Lower leg skin (tissue), 4 donors: ENCODE measurements at places on chromosomes 3 and 15. TPM values are rescaled to one million over a fixed set of nuclear protein-coding genes. Genes with fewer than 3 reads are reported as not detected.
A peak's percentile ranks its signal among the peaks of the same experiment; 100 is the strongest.

DNA sequence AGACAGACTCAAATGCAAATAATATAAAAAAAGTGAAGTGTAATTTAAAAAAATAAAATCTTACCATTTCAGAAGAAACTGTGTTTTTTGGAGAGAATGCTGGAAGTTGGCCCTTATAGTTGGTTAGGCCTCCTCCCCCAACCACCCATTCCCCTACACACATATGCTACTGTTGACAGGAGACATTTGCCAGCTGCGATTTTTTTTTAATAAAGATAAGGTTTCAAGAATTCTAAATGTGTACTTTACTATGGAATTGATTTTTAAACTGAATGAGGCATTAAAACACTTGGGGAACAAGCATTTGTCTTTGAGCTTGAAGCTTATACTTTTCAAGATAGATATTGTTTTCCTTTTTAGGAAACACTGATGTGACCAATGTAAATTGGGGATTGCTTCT, 4.4 kb upstream of the SSR3 start:
- DNase-seq: no peak

GRCh38 chr15:101550124-101550523, 60.6 kb upstream of the PCSK6 start:
- DNase-seq: no peak

GRCh38 chr15:41671656-41672648, 11.7 kb downstream of the MGA start:
- DNase-seq: no peak

DNA sequence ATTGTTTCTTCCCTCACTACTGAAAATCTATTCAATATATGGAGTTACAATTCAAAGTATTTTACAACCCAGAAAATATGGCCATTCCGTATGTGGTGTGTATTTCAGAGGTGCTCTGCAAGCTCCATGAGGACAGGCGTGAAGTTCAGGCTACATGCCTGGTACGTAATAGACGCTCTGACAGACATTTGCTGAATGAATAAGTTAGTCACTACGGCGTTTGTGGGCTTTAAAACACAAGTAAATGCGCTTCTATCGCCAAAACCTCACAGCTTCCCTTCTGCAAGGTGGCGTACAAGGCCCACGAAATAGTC, 701 bp upstream of the TIPARP start:
- no peak for DNase-seq

- no peak for DNase-seq
Measured at GRCh38 chr15:62521396-62521795, 356.3 kb upstream of the C2CD4B start.

DNA sequence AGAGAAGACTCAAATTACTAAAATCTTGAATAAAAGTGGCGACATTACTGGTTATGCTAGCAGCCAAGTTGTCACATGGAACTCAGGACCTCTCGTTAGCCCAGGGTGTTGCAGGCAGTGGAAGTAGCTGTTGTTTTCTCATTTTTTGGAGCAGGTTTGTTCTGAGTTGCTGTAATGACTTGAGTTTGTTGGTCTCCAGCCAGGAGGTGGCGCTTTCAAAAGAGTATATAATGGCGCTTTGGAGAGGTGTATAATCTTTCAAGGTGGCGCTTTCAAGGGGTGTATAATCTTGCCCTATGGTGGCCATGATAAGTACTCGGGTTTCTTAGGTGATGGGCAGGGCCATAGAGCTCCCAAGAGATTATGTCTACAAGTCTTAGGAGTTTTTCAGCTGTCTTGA, 632.7 kb downstream of the NTRK3 start:
- no peak for DNase-seq

The DAZL gene
- not detected for total RNA-seq

- no peak for DNase-seq
Measured at GRCh38 chr3:15531346-15531745, 9.8 kb upstream of the COLQ start.

DNA sequence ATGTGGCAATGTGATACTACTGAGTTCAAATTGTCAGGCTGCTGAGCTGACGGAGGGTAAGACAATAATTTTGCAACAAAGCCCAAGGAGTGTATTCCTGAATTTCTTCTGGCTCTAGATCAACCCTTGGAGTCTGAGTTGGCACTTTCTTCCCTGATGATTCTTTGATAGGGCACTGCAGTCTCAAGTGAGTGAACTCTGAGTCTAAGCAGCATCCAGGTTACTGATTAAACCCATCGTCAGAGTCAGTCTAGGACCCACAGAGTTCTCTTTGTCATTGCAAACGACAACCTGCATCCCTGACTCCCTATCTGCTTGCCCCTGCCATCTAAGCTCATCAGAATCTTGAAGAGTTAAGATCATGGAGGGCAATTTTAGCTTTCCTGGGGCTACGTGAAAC, 58.6 kb downstream of the MME start:
- DNase-seq: no peak

DNA sequence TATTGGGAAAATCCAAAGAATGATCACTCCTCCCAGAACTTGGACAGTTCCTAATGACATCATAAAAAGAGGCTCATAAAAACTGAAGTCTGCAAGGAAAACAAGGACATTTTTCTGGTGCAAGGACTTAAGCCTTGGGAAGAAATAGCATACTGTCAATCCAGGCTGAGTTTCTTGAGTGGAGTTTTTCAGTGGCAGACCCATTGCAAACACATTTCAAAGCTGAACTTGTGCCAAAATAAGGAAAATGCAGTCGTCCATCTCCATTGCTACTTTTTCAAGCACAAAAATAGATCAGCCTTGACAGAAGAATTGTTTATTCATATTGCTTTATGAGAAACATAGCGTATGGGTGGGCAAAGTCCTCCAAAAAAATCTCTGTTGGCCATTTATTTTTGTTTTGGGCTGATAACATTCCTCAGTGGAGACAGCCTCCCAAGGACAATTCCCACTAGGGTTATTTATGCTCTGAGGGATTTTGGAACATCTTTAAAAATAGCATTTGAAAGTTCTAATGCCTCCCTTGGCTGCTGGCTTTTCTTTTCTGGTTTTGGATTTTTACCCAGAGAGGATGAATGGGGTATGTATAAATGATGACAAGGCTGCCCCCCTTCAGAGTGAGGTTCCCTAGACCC, 220.0 kb downstream of the CADPS start:
- DNase-seq: no peak

The ARL14 gene
- total RNA-seq: 0.49 TPM

DNA sequence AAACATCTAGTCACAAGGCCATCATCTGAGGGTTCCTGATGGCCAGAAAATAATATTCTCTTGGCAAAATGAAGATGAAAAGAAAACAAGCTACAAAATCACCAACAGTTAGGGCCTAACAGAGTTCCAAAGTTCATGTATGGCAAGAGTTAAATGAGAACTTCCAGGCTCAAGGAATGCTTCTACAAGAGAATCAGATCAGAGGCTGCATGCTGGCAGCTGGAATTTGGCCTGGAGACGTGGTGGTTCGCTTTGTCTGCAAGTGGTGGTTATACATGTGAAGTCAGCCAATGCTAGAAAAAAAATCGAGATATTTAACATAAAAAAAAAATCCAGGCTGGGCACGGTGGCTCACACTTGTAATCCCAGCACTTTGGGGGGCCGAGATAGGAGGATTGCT, 5.6 kb downstream of the SIAH2 start:
- no peak for DNase-seq

- DNase-seq: no peak
Measured at GRCh38 chr3:60884005-60884404, 367.2 kb downstream of the FHIT start.

DNA sequence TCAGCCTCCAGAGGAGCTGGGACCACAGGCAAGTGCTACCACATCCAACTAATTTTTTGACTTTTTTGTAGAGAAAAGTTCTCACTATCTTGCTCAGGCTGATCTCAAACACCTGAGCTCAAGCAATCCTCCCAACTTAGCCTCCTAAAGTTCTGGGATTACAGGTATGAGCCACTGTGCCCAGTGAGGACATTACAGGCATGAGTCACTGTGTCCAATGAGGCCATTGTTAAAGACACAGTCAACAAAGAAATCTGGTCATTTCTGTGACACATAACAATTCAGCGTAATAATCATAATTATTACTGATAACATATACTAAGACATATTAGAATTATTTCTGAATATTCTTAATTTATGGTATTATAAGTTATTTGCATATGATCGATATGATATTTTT, 463.4 kb upstream of the NDN start:
- no peak for DNase-seq

DNA sequence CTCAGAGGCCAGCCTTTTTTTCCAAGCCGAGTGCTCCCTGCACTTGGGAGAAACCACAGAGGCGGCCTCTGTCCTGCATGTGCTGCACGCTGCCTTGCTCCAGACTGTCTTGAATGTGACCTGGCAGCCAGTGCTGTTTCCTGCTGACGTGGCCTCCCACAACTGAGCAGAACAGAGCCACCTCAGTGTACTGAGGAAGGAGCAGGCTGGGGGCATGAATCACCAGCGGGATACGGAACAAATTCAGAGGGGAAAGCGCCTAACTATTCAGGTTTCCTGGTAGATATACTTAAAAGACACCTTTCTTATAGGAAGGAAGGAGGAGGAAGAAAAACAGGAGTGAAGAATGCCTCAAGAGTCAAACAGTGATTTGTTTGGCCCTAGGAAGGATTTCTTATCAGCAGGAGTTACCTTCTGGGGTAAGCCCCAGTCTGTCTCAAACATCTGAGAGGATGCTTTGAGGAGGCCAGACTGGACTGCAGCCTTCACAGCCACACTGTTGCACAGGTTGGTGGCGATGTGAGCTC, 114.0 kb downstream of the FNDC3B start:
- DNase-seq: peak; percentile 92

GRCh38 chr3:126927846-126928245, 55.1 kb upstream of the PLXNA1 start:
- no peak for DNase-seq

The BCL2A1 gene
- not detected for total RNA-seq

DNA sequence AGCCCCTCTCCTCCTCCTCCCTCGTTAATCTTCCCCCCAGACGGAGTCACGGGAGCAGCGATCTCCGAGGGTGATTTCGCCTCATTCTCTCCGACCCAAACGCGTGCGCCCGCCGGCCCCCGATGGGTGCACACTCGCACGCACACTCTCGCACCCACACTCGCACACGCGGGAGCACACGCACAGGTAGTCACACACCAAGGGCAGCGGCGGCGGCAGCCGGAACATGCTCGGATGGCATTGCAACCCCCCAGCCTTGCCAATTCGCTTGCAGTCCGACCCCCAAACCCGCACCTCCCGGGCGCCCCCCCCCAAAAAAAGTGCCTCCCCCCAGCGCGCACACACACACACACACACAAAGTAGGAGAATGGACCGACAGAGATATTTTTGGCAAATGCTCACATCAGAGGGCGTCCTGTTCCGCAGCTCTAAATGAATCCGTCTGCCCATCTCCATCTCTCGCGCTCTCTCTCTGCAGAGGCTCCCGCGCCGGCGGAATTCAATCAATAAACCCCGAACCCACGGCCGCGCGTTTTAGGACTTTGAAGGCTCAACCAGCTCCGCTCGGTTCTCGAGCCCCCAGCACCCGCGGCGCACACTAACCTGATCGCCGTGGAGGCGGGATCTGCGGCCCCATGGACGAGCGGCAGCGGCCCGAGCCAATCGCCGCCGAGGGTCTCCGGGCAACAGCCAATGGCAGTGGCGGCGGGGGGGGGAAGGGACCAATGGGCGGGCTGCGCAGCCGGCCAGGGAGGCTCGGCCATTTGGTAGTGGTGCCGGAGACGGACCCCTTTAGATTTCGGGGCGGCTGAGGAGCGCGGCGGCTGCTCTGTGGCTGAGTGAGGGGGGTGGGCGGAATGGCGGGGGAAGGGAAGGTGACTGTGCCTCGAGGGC, at the start of gene ANP32A:
Gene ANP32A (minus strand): TSS at position 601 of the 895 bp plus-strand sequence. CDS start 144 bp downstream, at position 457.
- DNase-seq: peak; percentile 94

The SERPINI2 gene
- not detected for total RNA-seq

- no peak for DNase-seq
Measured at GRCh38 chr3:149900322-149900721, 70.4 kb downstream of the PFN2 start.

DNA sequence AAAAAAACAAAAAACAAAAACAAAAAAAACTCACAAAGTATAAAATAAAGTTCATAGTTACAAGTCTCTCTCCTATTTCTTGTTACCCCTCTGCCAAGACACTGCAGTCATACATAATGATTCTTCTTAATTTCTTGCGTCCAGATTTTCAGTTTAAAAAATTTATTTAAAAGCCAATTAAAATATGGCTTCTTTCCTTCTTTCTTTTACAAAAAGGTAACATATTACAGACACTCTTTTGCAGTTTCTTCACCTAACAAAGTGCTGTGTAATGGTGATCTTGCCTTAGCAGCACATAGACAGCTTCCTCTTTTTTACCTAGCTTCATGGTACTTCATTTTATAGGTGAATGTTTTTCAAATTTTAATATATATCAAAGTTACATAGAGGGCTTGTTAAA, 136.1 kb upstream of the SGO1 start:
- no peak for DNase-seq

GRCh38 chr3:101458387-101458786, 54.6 kb downstream of the SENP7 start:
- DNase-seq: no peak

- peak; percentile 88 for DNase-seq
Measured at GRCh38 chr15:83365370-83365938, 81.0 kb upstream of the BNC1 start.

GRCh38 chr15:55588070-55588814, at the start of gene PYGO1:
TSS of gene PYGO1 (minus strand) at chr15:55588345. CDS start at chr15:55587883, 462 bp downstream.
- peak; percentile 18 for DNase-seq

The AHSG gene
- not detected for total RNA-seq

GRCh38 chr3:9107738-9108137, 141.7 kb downstream of the SRGAP3 start:
- no peak for DNase-seq

DNA sequence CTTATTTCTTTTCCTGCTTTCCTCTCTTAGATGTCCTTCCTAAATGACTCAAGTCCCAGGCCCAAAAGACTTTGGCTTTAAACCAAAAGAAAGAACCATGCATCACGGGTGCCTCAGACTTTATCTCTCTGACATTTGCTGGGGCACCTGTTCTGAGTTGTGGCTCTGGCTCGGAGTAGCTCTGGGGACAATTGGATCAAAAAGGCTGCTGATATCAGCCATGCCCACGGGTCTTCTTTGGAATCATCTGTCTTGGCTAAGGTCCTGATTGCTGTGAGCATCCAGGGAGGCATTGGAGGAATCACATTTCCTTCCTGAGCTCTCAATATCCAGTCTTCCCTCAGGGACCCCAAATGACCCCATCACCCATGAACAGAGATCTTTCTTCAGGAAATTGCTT, 59.9 kb downstream of the CLSTN2 start:
- DNase-seq: no peak

The ANKRD63 gene
- not detected for total RNA-seq

DNA sequence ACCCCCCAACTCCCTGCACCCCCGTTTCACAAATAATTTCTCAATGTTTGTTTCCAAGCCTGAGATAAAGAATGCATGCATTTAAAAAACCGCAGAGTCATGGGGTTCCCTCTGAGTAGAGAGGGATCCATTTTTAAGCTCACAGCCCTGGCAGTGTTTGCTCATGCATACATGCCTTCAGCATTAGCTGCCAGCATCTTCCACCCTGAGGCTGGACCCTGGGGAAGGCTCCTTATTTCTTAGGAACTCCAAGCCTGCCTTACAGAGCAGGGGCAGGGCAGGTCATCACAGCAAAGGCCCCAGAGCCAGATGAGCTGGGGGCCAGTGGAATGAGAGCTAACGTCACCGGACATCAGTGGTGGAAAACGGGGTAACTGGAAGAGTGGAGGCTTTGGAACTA, 31.3 kb downstream of the TLE3 start:
- no peak for DNase-seq

GRCh38 chr3:120645083-120645845, 36.8 kb downstream of the HGD start:
- DNase-seq: no peak

The GOLGA6L10 gene
- total RNA-seq: 0.56 TPM
